ENCODE measurements at places on chromosomes 1 and 21.

DNA sequence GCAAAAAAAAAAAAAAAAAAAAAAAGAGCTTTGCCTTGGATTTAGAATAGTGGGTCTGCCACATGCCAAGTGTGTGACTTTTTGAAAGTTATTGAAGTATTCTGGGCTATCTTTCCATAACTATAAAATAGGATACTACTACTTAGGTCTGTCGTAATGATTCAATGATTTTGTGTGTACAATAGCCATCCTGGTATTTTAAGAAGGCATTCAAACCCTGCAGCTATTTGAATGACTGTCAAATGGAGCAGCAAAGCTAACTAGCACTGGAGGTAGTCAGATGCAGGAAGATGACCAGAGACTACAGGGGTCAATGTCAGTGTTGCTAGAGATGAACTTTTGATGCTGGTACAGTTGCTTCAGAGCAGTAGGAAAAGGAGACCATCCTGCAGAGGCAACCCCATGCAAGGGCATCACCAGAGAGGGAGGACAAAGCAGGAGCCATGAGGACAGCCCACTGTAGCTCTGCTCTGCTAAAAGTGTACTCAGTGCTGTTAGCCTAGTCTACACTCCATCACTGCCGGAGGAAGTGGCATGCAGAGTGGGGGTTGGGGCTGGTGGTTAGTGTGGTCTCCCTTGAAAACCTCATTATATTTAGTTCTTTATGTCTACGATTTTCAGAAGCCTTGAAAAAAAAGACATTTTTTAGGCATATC, 29.0 kb downstream of the DUSP10 start:
- DNase-seq: peak; percentile 62

GRCh38 chr1:94795434-94795833, 24.7 kb upstream of the SLC44A3 start:
- DNase-seq: no peak

DNA sequence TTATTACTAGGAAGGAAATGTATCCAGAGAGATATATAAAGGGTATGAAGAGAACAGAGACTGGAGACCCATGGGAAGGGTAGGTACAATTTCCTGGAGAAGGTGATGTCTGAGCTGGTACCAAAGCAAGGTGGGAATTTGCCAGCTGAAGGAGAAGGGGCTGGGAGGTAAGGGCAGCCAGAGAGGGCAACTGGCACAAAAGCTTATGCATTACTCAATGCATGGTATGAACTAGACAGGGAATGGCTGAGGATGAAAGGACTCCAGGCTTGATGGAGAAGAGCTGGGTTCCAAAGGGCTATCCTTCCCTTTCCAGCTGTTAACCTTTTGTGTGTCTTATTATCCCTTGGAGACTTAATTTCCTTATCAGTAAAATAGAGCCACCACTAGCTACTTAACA, 113.6 kb upstream of the GADD45A start:
- DNase-seq: no peak

GRCh38 chr1:151309811-151310323, 17.3 kb downstream of the PI4KB start:
- DNase-seq: no peak

- DNase-seq: no peak
These were observed 141.4 kb upstream of the BEND5 start for GRCh38 chr1:48917901-48918603.

- DNase-seq: no peak
These were observed 8.2 kb upstream of the VSIG8 start for GRCh38 chr1:159870704-159871103.

- DNase-seq: no peak
These were observed 14.5 kb upstream of the RUNX1 start for GRCh38 chr21:35063428-35064172.

GRCh38 chr1:244370060-244370637, 81.6 kb downstream of the ADSS2 start:
- no peak for DNase-seq

GRCh38 chr1:179036844-179037465, 11.3 kb downstream of the FAM20B start:
- DNase-seq: no peak

DNA sequence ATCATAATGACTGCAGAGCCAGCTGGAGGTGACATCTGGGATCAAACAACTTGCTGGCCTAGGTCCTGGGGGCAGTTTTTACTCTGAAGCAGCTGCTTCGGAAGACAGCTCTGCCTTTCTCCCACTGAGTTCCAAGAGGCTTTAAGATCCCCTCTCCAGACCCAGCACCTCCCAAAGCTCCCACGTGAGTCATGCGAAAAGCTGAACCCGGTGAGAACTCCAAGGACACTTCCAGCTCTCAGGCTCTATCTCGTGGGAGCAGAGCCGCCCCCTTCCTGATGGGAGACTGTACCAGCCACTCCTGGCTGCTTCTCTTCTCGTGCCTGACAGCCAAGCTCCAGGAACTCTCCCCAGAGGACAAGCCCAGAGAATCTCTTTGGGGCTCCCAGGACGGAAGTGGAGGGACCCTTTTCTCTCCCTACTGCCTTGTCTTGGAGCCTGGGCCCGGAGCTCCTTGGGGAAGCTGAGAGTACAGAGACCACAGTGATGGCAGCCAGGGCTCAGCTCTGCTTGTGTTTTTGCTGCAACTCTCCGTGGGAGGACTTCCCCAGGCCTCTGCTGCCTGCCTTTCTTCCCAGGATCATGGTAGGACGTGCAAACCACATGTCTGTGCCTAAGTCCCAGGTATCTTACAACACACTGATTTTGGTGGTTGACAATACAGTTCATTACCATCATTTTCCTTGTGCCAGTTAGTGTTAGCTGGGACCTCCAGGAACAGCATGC, 40.6 kb downstream of the STUM start:
- DNase-seq: no peak

DNA sequence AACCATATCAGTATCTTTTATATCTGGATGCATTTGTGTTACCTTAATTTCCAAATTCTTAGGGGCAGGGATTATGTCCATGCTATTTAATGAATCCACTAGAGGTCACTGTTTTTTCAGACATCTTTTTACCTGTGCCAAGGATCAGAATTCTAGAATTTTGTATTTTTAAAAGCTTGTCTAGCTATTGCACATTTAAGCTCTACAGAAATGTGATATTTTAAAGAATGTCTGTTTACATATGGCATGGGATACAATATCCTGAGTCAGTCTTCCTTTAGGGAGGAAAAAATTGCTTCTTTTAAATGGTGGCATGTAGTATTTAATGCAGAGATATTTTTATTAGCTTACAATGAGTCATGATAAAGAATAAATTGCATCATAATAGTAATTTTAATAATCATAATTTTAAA, 11.3 kb downstream of the RPAP2 start:
- no peak for DNase-seq

DNA sequence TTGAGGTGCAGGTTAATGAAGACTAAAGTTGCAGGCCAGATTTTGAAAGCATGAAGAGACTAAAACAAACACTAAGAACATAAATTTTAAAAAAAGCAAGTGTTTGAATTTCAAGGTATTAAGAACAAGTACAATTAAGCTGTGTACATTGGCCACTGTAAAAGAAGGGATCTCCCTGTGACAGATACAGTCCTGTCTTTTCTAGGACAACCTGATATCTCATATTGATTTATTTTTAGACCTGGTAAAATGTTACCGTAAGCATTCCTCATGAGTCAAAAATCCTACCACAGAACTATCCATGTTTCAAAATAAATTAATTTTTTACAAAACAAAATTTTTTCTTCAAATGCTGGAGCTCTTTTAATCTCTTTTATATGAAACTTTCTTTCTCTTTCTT, 39.4 kb downstream of the SLC22A15 start:
- no peak for DNase-seq

GRCh38 chr1:233328142-233328921, 808 bp downstream of the MAP3K21 start:
- DNase-seq: no peak

GRCh38 chr1:95209291-95209690, 24.7 kb upstream of the RWDD3 start:
- DNase-seq: no peak

DNA sequence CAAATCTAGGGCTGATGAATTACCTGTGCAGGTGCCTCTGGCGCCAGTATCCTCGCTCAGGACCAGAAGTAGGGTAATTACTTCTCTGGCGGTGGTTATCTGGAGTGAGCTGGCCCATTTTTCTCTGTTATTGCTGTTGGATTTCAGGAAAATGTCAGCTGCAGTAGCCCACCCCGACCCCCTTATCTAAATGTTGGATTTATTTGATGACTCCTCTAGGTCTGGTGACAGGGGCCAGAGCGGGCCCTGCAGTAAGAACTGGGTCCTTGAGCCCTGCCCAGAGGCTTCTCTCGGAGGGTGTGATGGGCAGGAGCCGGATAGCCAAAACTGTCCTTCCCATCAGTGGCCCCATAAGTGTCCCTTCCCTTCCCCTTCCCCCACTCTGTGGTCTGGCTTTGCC, 384.3 kb downstream of the PTPRU start:
- DNase-seq: no peak

DNA sequence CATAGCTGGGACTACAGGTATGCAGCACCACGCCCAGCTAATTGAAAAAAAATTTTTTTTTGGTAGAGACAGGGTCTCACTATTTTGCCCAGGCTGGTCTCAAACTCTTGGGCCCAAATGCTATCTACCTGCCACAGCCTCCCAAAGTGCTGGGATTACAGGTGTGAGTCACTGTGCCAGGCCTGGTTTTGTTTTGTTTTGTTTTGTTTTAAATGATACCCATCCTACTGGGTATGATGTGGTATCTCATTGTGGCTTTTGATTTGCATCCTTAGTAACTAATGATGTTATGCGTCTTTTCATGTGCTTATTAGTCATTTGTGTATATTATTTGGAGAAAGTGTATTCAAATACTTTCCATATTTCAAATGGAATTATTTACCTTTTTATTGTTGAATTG, 142.3 kb downstream of the VPS13D start:
- DNase-seq: no peak

DNA sequence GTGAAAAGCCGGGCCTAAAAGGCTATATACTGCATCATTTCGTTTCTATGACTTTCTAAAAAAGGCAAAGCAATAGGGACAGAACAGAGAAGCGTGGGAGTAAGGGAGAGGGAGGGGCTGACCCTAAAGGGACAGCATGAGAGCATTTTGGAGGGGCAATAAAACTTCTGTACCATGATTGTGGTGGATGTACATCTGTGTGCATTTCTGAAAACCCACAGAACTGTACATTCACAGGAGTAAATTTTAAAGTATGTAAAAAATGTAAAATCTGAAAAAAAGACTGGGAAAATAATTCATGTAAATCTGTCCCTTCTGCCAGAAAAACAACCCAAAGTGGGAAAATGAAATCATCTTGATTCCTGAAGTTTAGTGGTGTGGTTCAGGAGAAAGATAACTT, 235.4 kb downstream of the CENPF start:
- DNase-seq: no peak

DNA sequence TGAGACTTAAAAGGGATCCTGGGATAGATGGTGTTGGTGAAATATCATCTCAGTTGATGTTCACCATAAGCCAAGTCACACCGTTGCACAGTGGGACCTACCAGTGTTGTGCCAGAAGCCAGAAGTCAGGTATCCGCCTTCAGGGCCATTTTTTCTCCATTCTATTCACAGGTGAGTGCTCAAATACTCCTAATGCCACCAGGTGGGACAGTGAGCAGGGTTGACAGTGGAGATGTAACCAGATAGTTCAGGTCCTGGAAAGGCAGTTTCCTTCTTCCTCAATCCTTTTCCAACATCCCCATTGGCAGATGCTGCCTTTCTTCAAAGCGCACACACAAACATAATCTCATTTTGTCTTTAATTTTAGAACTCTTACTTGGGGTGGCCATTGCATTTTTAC, 11.6 kb downstream of the CD160 start:
- no peak for DNase-seq

DNA sequence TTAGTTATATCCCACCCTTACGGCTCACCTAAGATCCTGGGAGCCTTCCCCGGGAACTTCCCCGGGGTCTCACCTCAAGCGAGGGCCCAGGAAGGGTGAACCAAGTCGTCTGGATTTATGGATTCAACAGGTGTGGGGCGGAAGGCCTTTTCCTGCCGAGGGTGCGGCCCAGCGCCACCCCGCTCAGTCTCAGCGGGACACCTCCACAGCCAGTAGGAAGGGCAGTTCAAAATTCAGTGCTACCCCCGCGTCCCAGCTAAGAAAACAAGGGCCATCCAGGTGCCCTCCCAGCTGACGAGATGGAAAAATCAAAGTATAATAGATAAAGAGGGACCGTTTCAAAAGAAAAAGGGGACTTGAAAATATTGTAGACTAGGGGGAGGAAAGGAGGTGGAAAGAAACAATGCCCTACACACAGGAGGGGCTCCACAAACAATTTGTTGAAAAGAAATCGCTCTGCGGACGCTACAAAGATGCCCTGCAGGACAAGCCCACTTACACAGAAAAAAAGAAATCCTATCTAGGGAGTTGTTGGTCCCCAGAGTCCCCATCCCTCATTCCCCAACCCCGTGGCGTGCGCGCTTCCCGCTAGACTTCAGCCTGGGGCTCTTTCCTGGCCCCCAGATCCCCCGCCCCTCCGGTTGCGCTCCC, 1.3 kb downstream of the SLC2A1 start:
- no peak for DNase-seq

DNA sequence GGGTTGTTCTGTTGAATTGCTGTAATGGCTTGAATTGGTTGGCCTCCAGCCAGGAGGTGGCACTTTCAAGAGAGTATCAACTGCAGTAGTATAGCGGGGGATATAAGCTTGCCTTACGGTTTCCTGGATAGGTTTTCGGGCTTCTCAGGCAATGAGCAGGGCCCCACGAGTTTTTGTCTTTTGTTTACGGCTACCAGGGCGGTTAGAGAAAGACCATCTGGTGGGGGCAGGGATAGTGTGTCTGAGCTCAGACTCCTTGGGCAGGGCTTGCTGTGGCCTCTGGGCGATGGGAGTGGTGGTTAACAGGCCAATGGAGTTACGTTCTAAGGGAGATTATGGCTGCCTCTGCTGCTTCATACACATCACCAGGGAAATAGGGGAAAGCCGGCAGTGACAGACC, 62.8 kb downstream of the DTL start:
- no peak for DNase-seq

GRCh38 chr1:61581251-61581650, 143.7 kb downstream of the TM2D1 start:
- DNase-seq: no peak

DNA sequence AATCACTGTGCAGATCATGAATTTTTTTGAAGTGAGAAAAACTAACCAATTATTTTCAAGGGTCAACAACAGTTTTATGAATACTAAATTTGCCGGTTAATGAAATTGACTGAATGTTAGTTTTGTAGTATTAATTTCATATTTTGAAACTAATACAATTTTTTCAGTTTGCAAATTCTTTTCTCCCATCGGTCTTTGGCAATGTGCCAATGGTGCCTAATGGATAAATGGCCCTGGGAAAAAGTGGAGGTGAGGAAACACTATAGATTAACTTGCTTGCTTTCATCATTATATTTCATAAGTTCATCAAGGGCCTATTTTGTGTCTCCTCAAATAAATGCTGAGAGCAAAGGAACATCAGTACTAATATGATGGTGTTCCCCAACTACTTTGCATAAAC, 4.1 kb downstream of the C1orf141 start:
- no peak for DNase-seq
